Stimulated activated CD8-positive, alpha-beta memory T cell treated with anti-CD3 and anti-CD28 coated beads, Interleukin-7, amount 100 ng/mL, for 24 hours (primary cell): ENCODE measurements at places on chromosomes 7 and 10.

- DNase-seq, result no peak
Observed at GRCh38 chr10:61181832-61182231, 237.8 kb upstream of the RHOBTB1 start.

GRCh38 chr10:13831711-13832141 is 245.0 kb downstream of the PRPF18 start:
- no peak for DNase-seq

DNA sequence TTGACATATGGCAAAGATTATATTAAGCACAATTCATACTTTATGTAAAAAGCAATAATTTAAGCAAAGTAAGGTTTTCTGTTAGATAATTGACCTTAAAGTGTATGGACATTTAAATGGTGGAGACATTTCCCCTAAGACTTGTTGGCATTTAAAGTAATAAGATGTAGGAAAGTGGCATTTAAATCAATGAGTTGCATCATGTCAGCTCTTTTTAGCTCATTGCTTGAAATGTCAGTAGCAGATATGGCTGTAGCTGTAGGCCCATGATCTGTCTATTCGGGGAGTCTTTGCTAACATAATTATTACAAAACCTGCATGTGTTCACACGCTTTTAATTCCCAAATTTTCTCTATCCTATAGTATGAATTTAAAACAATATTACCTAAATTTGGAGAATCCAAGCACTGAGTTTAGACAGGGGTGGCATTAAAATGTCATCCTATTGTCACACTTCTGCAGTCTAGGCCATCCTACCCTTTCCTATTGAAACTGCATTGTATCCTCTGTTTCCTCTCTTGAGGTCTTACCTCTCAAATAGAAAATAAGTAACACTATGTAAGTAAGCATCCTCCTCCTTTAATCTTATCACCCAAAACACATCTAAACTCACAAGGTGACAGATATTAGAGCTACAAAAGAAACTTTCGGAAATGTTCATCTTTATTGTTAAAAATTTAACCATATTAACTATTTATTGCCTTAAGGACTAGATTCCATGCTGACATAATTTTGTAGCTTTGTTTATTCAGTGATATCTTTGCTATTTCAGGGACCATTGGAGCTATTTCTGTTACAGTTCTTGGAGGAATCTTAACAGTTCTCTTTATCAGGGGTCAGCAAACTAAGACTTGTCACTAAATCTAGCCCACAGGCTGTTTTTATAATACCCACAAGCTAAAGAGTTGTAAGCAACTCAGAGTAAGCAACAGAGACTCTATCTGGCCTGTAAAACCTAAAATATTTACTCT is 91.2 kb downstream of the LCOR start:
- DNase-seq, result no peak

DNA sequence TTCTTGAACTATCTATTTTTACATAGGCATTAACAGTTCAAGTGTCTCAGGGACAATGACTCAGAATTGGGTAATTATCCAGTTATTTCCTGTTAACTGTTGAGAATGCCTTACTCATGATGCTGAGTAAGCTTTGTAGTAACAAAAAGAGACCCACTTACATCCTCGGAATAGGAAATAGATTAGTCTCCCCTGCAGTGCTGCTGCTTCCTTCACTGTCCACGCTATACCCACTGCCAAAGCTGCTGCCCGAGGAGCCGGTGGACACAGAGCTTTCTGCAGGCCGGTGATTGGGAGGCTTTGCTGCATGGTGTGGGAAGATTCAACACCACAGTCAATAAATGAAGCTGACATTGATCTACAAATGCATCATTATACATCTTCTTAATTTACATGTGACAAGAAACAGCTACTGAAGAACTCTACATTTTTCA is 357.1 kb downstream of the PCLO start:
- no peak for DNase-seq

DNA sequence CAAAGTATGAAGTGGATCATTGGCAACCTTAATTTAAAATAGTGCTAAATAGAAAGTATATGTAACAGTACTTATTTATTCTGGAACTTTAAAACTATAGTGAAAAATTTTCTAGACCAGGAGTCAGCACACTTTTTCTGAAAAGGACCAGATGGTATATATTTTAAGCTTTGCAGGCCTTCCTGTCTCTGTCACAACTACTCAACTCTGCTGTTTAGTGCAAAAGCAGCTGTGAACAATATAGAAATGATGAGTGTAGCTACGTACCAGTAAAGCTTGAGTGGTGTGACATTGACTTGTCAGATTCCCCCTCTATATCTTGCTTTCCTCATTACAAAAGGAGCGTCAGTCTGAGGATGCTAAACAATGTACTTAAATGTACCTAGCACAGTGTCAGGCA is 88.1 kb upstream of the IGFBP3 start:
- no peak for DNase-seq

- no peak for DNase-seq
Observed at GRCh38 chr7:38679419-38679818, 48.2 kb upstream of the AMPH start.

GRCh38 chr10:100812978-100813377 is 67.6 kb downstream of the PAX2 start:
- no peak for DNase-seq

GRCh38 chr10:126063353-126063791 is 167.0 kb downstream of the FANK1 start:
- no peak for DNase-seq

- no peak for DNase-seq
Observed at GRCh38 chr10:118581340-118581739, 14.1 kb downstream of the PRLHR start.

- DNase-seq, result no peak
Observed at GRCh38 chr10:71538608-71539260, 142.0 kb downstream of the CDH23 start.

- no peak for DNase-seq
Observed at GRCh38 chr10:99010286-99010685, 225.4 kb downstream of the HPSE2 start.

DNA sequence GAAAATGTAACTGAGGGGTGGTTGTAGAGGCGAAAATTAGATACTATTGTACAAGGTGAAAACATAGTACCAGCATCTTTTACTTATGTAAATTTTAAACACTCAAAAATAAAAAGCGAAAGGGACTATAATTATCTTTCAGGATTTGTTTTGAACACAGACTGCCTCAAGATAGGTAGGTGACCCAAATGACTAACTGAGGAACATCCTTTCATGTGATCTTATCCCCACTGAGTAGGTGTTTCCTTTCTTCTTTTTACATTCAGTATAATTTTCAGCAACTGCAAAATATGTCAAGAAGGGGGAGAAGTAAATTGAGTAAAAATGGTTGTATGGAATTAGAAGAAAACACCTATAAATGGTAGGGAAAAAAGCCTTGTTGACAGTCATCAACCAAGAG is 236.7 kb downstream of the PHF14 start:
- DNase-seq, result no peak

DNA sequence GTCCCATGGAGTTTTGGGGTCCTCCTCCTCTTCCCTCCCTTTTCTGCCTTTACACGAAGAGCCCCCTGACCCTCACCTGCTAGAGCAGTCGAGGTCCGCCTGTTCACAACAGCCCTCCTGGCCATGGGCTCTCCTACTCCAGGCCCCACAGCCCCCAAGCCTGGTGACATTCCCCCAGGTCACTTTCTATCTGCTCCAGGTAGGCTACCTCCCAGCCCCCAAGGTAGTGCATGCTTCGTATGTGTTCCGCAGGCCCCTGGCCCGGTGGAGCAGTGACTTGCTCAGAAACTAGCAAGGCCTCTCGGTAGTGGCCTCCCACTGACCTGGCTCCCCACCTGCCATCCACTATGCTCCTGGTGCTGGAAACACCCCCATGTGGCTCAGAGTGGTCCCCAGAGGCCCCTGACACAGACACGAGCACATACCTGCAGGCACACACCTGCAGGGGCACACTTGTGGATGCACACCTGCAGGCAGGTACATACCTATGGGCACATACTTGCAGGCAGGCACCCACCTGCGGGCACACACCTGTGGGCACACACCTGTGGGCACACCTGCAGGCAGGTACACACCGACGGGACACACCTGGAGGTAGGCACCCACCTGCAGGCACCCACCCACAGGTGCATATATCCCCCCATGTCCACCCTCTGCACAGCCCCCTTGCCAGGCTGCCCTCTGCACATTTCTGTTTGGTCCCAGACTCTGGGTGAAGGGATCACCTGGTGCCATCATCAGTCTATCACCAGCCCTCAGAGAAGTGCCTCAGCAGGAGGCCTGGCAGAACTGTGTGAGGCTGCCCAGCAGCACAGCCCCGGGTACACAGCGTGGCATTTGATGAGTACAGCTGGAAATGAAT is 322.5 kb downstream of the PTPRN2 start:
- no peak for DNase-seq

GRCh38 chr10:110216240-110216639 is 8.8 kb downstream of the MXI1 start:
- no peak for DNase-seq

DNA sequence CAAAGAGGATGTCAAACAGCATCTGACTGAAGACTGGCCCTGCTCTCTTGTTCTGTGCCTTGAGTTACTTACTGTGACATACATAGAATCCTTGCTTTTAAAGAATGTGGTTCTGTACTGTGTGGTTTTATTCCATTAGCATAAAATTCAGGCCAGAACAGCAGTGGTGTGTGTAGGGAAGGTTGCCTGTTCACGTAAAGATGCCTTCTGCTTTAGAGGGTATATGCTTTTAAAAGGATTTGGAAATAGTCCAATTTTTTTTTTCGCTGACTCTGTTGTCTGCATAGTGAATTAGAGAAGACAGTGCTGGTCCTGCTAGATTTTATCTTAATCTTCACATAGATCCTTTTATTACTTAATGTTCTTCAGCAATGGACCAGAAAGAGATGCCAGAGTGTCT is 470.8 kb upstream of the SEMA3A start:
- DNase-seq, result no peak

- no peak for DNase-seq
Observed at GRCh38 chr10:91935886-91936285, 12.3 kb downstream of the BTAF1 start.

- no peak for DNase-seq
Observed at GRCh38 chr10:106711313-106711906, 453.1 kb downstream of the SORCS1 start.

DNA sequence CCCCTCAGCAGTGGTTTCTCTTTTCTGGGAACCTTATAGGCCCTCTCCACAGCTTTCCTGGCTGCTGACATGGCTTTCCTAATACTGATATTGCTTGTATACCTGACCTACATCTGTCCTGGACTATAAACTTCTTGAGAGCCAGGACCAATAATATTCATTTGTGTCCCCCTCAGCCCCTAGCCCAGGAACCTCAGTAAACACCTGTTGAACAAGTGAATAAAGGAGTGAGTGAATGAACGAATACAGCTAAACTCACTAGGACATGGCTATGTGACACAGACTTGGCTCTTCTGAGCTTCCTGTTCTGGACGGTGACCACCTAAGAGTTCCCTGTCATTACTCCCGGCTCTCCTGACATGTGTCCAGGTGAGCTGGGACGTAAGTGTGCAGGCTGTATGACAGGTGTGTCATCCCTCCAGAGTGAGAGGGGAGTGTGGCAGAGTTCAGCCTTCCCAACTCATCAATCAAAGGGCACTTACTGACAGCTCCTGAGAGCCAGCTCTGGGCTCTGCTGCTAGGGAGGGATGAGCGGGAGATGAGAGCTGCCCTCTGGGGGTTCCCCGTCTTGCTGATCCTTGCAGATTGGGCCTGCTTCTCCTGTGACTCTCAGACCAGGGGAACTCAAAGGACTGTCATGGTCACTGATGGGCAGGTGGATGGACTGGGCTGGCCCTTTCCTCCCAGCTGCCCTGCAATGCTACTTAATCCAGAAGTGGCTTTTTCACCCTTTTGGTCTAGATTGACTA is 84.5 kb downstream of the HIF1AN start:
- no peak for DNase-seq

GRCh38 chr7:115297656-115298055 is 375.8 kb downstream of the MDFIC start:
- no peak for DNase-seq

DNA sequence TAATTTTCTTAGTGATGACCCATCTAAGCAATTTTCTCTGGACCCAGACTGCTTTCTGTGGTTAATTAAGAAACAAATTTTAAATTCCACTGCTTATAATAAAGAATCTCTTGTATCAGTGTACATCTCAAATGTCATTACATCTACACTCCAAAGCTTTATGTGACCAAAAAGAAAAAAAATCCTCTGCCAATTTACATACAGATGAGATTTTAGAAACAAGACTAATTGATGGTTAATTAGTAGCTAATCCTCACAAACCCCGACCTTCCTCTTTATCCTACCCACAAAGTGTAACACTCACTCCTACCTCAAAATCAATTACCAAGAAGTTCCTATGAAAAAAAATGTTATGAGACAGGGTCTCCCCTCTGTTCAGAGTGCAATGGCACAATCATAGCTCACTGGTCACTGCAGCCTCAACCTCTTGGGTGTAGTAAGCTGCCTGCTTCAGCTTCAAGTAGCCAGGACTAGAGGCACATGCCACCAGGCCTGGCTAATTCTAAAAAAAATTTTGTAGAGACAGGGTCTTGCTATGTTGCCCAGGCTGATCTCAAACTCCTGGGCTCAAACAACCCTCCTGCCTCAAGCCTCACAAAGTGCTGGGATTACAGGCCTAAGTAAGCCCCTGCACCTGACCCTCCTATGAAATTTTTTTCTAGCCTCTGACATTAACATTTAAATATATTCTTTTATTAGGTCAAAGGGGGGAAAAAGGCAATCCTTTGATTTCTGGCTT is 14.8 kb downstream of the KIF5B start:
- no peak for DNase-seq

- DNase-seq, result no peak
Observed at GRCh38 chr10:76086761-76087639, 655.6 kb downstream of the LRMDA start.

DNA sequence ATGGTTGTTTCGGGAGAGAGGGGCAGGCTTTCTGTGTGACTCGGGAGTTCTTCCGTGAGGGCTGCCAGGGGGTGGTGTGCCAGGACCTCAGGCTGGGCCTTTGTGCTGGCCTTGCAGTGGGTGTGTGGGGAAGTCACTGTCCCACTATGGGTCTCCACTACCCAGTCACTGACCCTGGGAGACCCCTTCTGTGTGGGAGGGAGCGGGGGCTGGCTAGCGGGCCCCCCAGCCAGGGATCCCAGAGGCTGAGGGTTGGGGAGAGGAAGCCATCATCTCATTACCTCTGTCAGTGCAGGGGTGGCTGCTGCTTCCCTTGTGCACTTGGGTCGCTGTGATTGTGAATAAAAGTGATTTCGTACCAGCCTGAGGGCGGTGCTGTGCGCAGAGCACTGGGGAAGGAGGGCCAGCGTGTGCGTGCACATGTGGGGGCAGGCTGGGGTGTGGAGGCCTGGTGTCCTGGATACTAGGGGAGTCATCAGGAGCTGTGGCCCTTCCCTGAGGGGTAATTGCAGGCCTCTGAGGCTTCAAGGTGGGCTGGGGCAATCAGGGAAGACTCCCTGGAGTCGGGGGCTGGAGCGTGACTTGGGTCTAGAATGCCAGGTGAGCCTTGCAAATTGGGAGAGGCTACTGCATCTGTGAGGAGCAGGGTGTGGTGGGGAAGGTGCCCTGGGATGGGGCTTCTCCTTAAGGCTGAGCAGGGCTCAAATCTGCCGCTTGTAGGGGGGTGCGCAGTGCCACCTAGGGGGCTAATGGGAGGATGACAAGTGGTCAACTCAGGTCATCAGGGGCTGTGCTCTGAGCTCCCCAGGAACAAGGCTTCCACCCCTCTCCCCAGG is 98.9 kb downstream of the NEURL1 start:
- peak; percentile 5 for DNase-seq

- DNase-seq, result no peak
Observed at GRCh38 chr7:136911344-136911743, 42.9 kb downstream of the CHRM2 start.

- no peak for DNase-seq
Observed at GRCh38 chr10:124719213-124719851, 24.8 kb downstream of the FAM53B start.
